ENCODE measurements at places on chromosomes 1 and 21. TPM values are rescaled to one million over a fixed set of nuclear protein-coding genes. Genes with fewer than 3 reads are reported as not detected.

The UROD gene
- total RNA-seq, result 95.2 TPM

The LCE6A gene
- not detected for total RNA-seq

The RIMKLA gene
- total RNA-seq, result 17.3 TPM

The GBP6 gene
- total RNA-seq, result not detected

The DENND2C gene
- total RNA-seq, result 2.9 TPM

The SMCP gene
- not detected for total RNA-seq

All from WTC11 (cell line).